ENCODE measurements at places on chromosomes 6 and 20. TPM values are rescaled to one million over a fixed set of nuclear protein-coding genes. Genes with fewer than 3 reads are reported as not detected.
A peak's percentile ranks its signal among the peaks of the same experiment; 100 is the strongest.

DNA sequence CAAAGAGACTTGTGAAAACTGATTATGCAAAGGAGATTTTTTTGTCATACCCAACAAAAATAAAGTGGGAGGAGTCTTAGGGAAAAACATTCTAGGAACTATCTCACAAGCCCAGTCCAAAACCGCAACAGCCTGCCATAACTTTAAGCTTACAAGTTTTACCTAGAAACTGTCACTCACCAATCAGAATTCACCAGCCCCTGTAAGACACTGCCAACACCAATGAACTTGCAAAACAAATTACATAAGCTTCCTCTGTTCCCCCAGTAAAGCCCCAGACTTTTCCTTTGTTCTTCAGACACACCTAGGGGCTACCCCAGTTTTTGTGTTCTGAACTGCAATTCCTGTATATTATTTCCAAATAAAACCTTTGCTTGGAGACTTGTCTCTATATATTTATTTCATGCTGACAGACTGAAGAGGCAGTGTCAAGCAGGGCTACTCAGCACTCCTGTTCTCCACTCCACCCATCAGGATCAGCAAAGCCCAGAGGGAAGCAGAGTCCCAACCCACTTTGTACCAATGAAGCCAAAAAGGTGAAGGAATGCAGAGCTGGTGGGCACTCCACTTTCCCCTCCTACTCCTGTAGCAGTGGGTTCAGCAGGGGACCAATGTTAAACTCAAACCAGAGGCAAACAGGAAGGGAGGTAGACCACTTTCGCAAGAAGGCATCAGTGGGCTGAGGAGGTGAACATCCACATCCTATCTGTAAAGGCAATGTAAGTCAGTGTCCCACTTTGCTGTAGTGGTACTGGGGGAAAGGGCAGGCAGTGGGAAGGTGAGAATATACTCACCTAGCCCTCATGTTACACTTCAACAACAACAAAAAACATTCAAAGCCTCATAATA is 142.5 kb upstream of the RUNX2 start:
- DNase-seq, result no peak

DNA sequence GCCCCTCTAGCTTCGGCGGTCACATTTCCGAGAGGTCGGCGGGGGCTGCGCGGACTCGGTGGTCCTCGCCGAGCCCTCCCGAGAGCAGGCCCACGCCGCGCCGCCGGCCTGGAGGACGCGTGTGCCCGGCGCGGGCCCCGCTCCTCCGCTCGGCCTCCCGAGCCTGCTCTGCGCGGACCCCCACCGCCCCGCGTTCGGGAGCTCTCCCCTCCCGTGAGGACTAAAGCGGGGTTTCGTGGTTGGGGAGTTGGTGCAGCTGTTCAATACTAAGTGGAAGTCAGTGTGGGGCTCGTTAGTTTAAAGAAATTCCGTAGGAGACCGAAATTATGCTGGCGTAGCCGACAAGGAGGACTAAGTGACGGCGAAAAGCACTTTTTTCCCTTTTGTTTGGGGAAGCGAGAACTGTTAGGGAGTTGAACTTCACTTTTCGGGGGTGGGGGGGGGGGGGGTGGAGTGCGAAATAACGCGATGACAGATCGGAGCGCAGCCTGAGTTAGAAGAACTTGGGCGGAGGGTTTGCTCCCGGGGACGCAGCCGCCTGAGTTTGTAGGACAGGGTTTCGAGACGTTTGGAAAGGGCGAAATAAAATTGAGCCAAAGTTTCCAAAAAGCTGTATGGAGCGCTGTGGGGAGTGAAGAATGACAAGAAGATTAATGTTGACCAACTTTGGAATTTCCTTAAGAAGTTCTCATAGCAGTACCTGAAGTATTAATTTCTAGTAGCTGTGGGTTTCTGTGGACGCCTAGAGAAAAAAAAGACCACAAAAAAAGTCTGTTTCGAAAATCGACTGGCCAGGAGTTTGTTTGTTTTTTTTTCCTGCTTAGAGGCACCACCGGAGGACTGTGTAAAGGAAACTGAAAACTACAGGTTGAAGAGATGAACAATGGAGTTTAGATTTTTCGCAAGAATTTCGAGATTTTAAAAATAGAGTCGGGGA is 1.4 kb downstream of the QKI start:
- DNase-seq, result peak; percentile 79

DNA sequence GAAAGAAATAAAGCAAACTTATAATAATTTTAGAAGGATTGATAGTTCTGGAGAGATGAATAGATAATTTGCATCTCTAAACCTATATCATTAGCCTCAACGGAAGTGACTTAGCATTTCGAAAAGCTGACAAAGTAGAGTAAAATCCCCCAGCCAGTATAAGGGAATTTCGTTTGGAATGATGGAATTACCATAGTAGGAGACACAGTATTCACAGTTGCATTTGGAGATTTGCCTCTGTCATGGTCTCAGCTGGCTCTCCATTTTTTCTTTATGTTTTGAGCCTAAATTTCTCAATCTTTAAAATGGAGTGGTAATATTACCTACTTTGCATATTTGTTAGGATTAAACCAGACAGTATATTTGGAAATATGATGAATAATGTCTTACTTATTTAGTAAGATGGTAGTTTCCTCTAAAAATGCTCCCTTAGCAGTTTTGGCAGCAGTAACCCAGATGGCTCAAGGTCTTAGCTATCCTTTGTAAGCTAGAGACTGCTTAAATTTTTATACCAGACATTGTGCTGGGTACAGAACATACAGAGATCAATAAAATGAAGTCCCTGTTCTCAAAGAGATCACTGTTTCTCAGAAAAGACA is 58.2 kb downstream of the SMAP1 start:
- DNase-seq, result no peak

DNA sequence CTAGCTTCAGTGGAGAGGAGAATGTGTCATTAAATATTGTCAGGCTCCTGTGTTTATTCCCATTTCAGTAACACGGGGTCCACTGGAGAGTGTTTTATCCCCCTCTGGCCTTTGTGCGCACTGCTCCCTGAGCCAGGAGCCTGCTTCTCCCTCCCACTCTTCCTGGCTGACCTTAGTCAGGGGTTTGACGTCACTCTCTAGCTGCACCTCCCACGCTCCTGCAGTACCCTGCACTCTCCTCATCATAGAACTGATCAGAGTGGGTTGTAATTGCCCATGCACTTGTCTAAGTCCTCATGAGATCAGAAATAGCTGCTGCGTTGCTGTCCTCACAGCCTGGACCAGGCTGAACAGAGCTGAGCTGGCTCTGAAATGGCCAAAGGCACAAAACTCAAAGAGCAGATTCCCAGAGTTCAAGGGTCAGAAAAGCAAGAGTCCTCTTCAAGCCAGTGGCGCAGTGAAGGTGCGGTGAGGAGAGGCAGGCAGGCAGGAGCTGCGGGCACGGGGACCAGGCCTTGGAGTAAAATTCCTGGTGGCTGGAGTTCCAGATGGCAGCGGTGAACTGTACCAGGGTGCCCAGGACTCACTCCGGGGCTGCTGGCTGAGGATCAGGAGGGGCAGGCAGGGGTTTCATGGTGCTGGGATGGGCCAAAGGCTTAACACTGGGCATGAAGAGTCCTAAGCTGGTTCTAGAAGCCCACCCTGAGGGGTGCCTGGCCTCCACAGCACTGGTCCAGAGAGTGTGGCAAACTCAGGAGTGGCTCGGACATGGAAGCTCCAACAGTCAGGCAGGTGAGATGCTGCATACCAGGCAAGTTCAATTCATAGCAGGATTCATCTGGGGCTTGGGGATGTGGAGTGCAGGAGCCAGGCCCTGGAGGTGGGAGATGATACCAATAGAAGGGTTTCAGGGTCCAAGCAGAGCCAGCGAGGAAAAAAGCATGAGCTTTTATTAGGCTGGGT is 170.9 kb downstream of the SCP2D1 start:
- DNase-seq, result no peak

GRCh38 chr6:135505648-135506047 is 8.1 kb upstream of the AHI1 start:
- DNase-seq, result no peak

- DNase-seq, result no peak
Measured at GRCh38 chr6:37347670-37348111, 6.1 kb upstream of the RNF8 start.

DNA sequence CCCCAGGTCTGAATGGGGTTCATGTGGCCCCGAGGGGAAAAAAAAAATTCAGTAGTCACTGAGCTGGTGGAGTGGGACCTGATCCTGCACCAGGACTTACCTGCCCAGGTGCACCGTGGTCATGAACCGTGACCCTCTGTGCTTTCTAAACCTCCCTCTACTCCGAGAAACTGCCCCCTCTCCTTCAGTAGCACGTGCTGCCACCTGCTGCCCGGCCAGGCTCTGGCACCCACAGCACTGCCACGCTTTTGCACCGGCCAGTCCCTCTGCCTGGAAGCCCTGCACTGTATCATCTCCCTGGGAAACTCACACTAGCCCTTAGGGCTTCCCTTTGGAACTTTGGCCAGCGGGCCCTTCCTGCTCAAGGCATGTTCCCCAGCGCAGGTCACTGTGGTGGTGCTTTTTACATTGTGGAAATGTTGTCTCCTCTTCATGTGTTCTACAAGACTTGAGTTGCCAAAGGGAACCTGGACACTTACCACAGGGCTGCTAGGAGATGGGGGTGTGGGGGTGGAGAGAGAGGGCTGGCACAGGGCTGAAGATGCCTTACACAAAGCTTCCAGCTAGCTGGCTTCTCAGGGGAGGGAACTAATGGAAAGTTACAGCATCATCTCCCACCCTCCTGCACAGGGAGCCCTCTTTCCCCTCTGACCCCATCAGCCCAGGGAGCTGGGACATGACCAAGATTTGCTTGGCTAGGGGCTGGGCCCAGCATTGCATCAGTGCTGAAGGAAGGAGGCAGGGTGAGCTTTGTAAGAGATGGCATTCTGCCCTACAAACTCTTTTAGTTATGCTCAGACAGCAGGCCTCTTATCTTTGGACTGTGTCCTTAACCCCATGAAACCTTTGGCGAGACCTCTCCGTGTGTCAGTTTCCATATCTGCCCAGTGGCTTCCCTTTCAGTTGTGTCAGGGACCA is 2.5 kb upstream of the PTPRT start:
- no peak for DNase-seq

GRCh38 chr6:48550603-48551002 is 439.6 kb upstream of the PTCHD4 start:
- no peak for DNase-seq

- DNase-seq, result no peak
Measured at GRCh38 chr6:137496909-137497720, 2.9 kb upstream of the OLIG3 start.

DNA sequence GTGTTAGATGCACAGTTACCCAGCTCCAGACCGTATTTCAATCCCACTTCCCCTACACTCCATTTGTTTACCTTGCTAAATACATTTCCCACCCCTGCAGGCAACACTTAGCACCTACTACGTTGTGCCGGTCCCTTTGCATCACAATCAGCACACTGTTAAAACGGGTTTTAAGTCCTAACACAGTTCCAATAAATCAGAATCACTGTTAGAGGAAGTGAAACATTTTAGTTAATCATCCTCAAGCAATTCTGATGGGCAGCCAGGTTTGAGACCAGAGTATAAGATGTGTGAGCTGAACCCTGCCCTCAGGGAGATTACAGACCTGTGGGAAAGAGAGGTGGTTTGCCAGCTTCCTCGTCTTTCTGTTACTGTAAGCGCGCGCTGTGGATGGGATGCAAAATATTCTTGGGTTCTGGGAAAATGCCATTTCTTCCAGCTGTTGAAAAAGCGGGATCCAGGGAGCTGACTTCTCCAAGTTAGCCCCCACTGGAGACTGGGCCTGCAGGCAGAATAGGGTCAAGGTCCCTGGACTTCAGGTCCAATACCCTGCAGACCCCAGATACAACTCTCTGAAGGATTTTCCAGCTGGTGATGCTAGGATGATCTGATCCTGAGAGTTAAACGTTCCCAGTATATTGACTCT is 3.1 kb downstream of the ZCCHC3 start:
- no peak for DNase-seq

- no peak for DNase-seq
Measured at GRCh38 chr6:139172151-139172550, 37.3 kb downstream of the HECA start.

- peak; percentile 17 for DNase-seq
Measured at GRCh38 chr20:26208296-26209091, 511.8 kb upstream of the ZNF337 start.

DNA sequence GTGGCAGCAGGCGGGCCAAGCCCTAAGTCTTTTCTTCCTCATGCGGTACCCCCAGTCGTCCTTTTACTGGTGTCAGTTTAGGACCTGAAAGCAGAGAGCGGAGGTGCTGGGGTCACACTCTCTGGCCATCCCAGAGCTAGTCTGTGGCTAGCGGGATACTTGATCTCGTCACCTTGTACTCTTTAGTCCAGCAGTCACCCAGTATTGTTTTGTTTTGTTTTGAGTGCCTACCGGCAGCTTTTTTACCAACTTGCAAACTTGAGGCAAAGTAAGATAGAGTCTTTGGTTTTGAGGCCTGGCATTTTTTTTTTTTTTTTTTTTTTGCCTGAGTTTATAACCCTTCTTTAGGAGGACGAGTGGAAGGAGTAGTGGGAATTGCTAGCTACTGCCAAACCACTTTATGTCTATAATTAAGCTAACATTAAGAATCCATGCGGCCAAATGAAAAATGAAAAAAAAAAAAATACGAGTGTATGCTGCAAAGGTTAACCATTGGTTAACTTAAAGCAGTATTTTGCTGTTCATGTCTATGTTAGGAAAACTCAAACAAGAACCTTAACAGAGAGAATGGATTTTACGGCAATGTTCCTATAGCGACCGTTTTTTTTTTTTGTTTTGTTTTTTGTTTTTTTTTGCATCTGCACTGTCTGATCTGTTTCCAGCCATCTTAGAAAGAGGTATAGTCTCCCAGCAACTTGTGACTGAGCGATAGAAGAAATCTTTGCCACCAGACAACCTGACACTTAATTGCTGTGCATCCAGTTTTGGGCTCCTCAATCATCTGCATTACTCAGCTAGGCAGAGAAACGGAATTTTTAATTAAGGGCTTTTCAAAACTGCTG is 56.9 kb downstream of the FAM217A start:
- DNase-seq, result no peak

- no peak for DNase-seq
Measured at GRCh38 chr6:144094731-144095133, 641 bp downstream of the SF3B5 start.

DNA sequence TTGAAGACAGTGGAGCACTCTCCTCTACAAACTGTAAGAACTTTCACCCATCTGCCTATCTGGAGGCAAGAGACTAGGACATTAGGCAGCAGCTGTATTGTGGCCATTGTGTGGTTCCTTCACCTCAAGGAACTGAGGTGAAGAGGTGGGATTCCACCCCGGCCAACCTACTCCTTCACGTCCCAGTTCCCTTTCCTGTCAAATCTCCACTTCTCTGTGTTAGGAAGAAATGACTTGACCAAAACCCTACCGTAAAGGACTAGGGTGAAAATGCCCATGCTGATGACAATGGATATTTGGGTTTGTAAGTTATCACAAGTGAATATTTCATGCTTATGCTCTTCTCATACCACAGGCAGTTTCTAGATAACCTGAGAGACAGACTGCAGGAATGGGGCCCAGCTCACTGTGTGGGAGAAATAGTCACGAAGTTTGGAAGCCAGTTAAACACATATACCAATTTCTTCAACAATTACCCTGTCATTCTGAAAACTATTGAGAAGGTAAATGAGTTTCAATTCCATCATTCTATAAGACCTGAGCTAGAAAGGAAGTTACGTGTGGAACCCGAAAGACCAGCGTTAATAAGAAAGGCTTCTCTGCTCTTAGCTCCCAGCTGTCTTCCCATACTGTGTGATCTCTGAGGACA is 86.6 kb downstream of the ECT2L start:
- DNase-seq, result no peak

The BMP7 gene
- 1.2 TPM for total RNA-seq

The SOX18 gene
- total RNA-seq, result 63.5 TPM

The FKBP1C gene
- not detected for total RNA-seq

The ADISSP gene
- 19.7 TPM for total RNA-seq

The PTPRK gene
- 27.8 TPM for total RNA-seq

The C4B gene
- 40.9 TPM for total RNA-seq

The VARS2 gene
- 18.8 TPM for total RNA-seq

The B3GAT2 gene
- not detected for total RNA-seq

The GINM1 gene
- total RNA-seq, result 47.8 TPM

The PTPRT gene
- 0.74 TPM for total RNA-seq

The FAM83B gene
- 0.16 TPM for total RNA-seq
